CD8-positive, alpha-beta memory T cell (primary cell): ENCODE measurements at places on chromosomes 1 and 21.

DNA sequence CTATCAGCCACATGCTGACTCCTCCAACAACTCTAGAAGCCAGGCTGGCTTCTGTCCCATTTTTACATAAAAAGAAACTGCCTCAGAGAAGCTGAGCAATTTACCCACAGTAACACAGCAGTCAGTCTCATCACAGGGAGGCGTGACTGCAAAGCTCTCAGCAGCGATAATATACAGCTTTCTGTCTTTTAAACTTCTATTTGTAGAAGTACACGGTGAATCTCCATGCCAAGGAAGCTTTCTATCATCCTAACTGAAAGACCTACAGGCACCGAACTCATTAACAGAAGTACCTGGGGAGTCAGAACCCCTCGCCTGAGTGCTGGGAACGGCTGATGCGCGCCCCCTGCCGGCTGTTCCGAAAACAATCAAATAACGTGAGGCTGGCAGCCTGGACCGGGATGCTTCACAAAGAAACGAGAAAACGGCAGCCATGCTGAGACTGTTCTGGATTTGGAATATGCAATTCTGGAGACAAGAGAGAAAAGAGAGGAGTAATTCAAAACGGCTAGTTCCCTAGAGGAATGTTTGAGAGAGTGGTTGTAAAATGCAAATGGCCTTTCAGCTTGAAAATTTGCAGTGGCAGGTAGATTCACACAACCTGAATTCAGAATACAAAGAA is 43.5 kb upstream of the RAB4A start:
- DNase-seq, result peak; percentile 71

DNA sequence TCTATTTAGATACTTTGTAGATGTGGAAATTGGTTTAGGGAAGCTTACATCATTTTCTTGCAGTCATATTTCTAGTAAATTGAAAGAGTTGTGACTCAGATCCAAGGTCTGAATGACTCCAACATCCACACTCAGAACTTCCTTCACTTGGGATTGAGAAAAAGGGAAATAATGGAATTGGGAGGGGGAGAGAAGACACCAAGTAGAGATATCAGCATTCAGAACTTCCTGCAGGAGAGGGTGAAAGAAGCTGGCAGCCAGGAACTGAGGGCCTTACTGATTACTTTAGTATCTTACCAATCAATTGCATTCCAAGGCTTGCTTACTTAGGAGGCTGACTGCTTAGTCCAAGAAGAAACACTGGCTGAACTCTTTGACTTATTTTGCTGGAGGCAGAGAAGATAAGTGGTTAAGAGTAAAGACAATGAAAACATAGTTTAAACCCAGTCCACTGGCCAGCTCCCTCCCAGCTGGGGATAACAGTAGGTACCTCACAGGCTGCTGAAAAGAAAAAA is 21.7 kb downstream of the APP start:
- no peak for DNase-seq

GRCh38 chr21:45549626-45550463 is 7.6 kb upstream of the SLC19A1 start:
- no peak for DNase-seq

- no peak for DNase-seq
These were observed 11.3 kb downstream of the CDK18 start for GRCh38 chr1:205515781-205516253.

DNA sequence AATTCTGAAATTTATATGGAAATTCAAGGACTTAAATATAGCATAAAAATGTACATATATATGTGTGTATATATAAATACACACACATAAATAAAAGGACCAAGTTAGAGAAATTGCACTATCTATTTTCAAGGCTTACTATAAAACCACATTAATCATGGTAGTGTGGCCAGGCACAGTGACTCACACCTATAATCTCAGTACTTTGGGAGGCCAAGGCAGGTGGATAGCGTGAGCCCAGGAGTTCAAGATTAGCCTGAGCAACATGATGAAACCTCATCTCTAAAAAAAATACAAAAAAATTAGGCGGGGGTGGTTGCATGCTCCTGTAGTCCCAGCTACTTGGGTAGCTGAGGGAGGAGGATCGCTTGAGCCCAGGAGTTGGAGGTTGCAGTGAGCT is 171.4 kb upstream of the GORAB start:
- no peak for DNase-seq
